ENCODE measurements at places on chromosomes 1 and 21. TPM values are rescaled to one million over a fixed set of nuclear protein-coding genes. Genes with fewer than 3 reads are reported as not detected.

DNA sequence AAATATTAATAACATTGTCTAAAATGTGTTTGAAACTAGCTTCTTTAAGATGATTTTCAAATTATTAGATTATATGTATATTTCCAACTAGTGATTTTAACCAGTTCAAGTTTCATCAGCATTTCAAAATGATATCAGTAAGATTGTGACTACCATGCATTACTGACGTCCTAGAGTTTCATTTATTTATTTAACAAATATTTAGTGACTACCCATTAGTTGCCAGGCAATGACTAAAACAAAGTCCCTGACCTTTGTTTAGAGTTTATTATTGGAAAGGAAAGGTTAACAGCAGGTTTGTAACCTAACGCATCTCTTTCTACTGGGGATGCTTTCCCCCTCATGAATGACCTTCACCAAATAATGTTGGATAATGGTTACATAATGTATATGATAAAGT is 7.6 kb upstream of the C4BPB start:
- DNase-seq: no peak

DNA sequence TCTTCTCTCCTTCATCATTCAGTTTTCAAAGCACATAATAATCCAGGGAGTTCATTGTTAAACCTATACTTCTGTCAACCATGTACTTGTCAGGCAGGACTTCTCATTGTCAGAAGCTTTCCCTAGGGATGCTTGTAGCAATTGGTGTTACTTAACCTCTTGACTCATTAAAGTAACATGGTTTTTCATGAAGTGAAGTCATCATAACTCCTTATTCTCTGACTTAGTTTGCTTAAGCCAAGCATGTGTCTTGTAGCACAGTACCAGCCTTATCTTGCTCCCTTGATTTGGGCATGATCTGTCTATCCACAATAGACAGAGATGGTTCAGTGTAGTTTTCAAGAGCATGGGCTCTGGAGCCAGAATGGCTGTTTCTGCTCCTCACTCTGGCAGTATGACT is 45.3 kb downstream of the LRIG2 start:
- no peak for DNase-seq

DNA sequence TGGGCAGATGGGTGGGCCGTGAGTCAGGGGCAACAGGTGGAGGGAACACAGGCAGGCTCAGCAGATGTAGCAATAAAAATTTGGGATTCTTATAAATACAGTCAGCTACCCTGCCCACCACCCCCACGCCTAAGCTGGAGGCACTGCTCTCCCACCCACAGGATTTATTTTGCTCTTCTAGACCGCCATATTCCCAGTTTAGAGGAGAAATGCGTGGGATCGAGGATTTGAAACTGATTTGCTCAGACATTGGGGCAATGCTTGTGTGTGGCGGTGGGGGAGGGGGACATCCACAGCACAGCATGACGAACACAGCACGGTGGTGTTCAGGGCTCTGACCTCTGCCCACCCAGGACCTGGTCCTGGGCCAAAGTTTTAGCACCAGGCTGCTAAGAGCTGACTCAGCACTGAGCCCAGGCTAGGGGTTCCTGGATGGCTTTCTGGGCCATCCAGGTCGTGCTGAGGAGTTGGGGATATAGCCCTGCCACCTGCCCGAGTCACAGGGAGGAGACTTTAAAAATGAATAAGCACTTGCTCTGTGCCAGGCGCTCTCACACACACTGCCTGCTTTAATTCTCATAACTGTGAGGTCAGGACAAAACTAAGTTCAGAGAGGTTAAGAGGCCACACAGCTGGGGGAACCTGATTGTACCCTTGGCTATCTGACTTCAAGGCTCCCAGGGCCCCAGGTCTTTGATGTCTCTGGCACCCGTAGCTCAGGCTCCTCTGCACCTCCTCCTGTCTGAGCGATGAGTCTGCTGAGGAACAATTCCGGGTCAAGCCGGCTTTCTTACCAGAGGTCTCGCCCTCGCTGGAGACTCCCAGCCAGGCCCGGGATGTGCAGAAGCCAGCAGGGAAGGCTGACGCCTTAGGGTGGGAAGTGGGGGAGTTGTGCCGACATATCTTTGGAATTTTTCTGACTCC is 29.4 kb upstream of the CSF1 start:
- DNase-seq: no peak

GRCh38 chr1:172851856-172852255 is 193.0 kb downstream of the FASLG start:
- DNase-seq: no peak

DNA sequence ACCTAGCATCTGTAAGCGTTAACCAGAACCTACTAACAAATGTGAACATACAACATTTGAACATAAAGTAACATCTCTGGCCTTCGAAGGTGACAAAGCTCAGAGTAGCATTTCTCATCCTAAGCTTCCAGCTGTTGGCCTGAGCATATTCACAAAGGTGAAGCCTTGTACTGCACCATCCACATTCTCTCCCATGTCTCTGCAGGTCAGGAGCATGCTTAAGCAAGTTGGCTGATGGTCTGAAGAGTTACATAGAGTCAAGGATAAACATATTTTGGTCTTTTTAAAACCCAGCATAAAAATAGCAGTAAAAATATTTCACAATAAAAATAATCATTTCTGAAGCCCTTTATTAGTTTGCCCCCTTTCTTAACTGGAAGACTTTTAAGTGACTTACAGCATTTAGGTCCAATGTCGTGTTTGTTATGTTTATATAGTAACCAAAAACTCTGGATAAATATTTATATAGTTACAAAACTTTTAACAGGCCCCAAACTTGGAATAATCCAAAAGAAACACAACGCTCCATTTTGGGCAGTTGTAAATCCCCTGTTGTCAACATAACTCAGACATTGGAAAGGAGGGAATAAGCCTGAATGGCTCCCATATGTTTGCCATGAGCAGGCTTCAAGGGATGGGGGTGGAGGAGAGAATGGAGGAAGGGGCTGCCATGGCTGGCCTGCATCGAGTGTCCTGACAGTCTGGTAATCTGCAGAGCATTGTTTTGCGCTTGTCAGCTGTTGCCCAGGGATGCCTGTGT is 42.8 kb upstream of the ENAH start:
- DNase-seq: no peak

Gene ABL2
- 16.4 TPM for total RNA-seq

Gene TSSK3
- 0.98 TPM for total RNA-seq

Gene PDC
- not detected for total RNA-seq

Gene FAM43B
- not detected for total RNA-seq

Gene KRTAP21-2
- total RNA-seq: not detected

Gene VCAM1
- total RNA-seq: not detected

Gene NCDN
- total RNA-seq: 12.8 TPM
